ENCODE measurements at places on chromosomes 13 and 19.

DNA sequence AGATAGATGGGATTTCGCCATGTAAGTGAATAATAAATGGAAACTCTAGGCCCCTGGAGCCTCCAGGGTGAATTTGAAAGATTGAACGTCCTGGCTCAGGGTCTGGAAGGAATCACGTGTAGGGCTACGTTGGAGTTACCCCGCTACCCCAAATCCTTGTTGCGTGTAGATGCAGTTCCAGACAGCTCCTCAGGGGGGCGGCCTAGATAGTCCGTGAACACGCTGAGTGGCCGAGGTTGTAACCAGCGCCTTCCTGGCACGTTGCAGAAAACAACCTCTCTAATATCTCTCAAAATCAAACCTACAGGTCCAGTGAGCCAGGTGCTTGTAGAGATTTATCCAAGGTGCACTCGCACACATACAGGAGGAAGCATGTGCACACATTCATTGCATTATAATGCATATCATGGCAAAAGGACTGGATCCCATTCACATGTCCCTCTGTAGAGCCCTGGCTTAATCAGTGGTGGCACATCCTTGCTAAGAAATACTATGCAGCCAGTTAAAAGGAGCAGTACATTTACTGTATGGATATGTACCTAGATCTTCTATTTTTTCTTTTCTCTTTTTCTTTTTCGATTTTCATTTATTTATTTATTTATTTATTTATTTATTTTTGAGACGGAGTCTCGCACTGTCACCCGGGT, 2.5 kb upstream of the KEAP1 start:
- peak; percentile 89 for DNase-seq

- DNase-seq: no peak
Observed at GRCh38 chr19:57068311-57068710, 51.5 kb upstream of the USP29 start.

DNA sequence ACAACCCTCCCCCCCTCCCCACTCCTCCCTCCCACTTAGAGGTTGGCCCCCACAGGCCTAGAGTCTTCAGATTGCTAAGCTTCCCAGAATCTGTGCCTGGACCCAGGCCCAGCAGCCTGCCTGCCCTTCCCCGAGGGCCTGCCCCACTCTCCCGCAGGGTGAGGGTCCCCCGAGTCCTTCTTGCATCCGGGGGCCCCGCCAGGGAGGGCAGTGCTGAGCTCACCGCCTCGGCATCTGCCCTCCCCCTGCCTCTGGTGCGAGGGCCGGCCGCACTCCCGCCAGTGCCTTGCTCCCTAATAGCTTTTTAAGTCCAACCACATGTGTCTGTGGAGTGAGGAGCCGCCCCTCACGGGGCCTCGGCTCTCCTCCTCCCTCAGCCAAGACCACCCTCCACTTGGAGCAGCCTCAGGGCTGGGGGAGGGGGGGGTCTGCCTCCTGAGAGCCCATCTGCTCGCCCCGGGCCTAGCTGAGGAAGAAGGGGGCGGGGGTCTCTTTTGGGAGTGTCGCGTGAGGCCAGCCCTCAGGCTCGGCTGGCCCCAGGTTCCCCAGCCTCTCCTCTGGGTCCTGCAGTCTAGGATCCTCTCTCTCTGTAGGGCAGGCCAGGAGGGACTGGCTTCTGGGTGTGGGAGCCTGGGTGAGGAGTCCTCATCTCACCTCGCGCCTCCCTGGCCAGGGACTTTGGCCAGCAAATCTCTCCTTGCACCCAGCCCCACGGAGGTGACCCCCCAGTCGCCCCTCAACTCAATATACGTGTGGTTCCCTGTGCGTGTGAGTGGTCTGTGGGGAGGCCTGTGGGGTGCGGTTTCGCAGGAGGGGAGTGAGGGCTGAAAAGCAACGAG, 47.2 kb downstream of the LYL1 start:
- DNase-seq: no peak

GRCh38 chr13:96952595-96952994, 41.7 kb downstream of the OXGR1 start:
- no peak for DNase-seq

GRCh38 chr13:93409001-93409400, 182.4 kb downstream of the GPC6 start:
- DNase-seq: no peak

DNA sequence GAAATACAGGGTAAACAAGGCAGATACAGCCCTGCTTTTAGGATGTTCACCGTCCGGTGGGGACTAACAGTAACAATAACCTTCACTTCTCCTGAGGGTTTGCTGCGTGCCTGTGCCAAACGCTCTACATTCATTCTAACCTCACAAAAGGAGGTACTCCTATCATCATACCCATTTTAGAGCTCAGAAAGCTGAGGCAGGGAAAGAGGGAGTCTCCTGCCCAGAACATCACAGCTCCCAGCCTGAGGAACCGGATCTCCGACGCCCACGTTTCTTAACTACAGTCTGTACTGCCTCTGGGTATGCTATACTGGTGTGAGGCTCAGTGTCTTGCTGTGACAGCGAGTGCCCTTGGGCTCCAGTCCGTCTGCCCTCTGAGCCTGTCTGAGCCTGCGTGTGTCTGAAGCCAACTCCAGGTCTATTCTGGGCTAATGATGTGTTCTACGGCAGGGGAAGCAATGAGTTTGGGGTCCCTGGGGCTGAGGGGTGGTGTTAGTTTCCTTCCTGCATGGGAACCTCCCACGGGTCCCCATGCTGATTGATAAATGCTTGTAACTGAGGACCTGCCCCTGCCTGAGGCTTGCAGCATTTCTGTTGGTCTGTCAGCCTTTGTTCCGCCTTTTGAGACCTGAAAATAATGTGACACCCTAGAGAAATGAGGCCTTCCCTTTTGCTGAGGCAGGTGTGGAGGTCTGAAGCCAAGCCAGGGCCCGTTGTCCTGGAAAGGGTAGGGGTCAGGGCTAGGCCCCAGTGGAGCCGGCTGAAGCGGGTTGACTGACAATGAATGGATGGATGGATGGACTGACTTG, 4.9 kb downstream of the LIPE start:
- no peak for DNase-seq

DNA sequence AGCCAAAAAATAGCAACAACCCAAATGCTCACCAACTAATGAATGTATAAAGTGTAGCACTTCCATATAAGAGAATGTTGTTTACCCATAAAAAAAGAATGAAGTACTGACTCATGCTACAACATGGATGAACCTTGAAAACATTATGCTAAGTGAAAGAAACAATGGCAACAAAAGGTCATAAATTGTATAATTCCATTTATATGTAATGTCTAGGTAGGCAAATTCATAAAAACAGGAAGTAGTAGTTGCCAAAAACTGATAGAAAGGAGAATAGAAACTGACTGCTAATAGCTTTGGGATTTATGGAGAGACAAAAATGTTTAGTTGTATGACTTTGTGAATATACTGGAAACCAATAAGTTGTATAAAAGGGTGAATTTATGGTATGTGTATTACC, 21.6 kb downstream of the MYCBP2 start:
- DNase-seq: no peak

DNA sequence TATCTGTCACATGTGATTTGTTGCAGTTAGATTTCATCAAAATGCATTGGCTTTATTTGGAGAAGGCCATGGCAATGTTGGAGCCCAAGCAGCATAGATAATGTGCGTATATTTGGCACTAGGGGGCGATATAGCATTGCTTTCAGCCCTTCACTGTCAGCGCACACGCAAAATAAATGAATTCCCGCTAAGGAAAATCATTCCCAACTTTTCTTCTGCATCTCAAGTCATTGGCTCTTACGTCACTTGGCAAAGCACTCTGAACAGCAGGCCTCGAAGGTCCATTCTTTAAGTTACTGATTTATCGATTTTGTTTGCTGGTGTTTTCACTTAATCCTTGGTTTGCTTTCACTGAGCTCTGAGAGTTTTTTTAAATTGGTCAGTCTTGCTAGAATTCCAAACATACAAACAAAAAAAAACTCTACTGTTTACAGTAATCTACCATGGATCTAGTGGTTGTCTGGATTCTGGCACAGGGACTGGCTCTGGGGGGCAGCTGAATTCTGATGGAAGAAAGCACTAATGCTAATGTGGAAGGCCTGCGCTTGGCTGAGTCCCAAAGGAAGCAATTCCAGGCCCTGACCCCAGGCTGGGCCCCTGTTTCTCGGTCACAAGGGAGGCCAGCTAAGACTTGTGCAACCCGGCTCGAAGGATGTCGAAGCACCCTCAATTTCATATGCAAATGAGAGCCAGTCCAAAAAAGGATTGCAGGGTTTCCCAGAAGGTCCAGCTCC, 97.7 kb upstream of the IPO5 start:
- no peak for DNase-seq

GRCh38 chr13:76792731-76793347, 93.4 kb downstream of the KCTD12 start:
- DNase-seq: no peak

DNA sequence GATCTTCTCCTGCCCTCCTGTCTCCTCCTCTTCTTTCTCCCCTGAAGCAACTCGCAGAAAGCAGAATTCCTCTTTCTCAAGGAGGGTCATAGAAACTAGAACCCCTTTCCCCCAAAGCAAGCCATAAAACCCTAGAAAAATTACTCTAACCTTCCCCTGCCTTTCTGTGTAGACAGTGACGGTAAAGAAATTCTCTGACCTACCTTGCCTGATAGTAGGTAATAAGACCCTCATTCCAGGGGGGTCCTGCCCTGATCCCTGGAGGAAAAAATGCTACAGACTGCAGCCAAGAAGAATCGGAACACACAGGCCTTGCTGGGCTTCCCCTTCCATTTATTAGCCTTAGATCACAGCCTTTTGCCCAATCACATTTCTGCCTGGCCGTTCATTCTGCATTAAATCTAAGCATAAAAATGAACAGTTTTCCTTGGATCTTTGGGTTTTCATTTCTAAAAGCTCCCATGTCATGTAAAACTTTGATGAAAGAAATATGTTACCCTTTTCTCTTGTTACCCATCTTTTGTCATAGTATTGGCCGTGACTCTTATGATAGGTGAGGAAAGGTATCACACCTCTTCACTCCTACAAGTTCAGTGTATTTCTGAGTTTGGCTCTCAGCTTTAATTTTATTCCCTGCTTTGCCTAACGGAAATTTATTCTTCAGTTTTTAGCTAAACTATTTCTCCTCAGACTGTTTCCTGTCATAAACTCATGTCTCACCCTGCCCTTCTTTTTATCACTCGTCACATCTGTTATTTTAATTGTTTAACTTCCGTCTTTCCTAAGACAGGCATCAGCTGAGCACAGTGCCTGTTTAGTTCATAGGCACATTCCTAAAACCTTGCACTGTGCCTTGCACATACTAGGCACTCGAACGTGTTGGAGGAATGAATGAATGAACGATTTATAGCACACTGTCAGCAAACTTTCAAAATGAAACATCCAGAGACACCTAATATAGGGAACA, 20.4 kb upstream of the CPB2 start:
- DNase-seq: no peak

DNA sequence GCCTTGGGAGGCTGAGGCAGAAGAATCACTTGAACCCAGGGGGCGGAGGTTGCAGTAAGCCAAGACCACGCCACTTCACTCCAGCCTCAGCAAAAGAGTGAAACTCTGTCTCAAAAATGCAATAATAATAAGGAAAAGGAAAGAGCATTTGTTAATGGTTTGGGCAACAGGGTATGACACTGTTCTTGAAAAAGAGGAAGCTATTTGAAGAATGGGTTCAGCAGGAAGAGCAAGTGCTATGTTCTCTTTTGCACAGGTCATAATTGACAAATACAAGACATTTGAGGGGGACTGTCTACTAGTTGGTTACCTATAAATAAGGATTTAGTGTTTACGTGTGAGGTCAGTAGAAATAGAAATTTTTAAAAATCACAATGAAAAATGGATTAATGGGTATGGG, 218.3 kb downstream of the DCT start:
- no peak for DNase-seq

GRCh38 chr19:29016926-29017760, 195.8 kb downstream of the UQCRFS1 start:
- no peak for DNase-seq

DNA sequence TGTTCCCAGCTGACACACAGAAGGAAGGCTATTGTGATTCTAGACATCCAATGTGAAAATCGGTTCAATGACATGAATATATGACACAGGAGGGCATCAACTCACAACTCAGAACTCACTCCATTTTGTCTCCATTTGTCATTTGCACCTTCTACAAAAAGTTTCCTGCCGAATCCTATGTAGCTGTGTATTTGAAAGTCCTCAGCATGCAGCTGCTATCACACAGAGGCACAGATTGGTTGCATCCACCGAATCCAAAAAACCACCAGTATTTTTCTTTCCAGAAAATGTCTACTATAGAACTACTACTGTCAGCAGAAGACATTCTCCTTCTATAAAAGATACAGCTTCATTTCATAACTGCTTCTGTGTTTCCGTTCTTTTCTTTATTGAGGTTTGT, 13.3 kb downstream of the PCDH9 start:
- DNase-seq: no peak

- no peak for DNase-seq
Observed at GRCh38 chr19:40702337-40703012, 12.0 kb upstream of the NUMBL start.

DNA sequence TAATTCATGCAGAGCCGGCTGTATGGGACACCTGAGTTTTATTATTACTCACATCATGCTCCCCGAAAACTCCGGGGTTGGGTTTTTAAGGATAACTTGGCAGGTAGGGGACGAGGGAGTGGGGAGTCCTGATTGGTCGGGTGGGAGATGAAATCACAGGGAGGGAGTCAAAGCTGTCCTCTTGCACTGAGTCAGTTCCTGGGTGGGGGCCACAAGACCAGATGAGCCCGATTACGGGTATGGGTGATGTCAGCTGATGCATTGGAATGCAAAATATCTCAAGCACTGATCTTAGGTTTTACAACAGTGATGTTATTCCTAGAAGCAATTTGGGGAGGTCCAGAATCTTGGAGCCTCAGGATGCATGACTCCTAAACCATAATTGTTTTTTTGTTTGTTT, 18.6 kb upstream of the COG3 start:
- no peak for DNase-seq

- DNase-seq: no peak
Observed at GRCh38 chr19:2266183-2266993, 10.2 kb upstream of the JSRP1 start.

DNA sequence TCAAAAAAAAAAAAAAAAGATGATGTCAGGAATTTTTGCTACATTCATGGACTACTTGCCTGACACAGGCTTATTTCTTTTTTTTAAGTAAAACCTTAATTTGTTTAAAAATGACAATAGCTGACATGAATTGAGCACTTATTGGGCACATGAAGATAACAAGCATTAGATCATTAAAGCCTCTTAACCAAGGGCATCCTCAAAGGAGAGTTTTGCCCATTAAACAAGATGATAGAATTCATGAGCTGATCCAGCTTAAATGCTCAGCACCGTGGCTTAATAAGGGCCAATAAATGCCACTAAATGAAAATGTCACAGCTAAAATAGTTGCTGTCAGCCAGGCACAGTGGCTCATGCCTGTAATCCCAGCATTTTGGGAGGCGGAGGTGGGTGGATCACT, 19.3 kb downstream of the FBXO17 start:
- no peak for DNase-seq

Measured in stimulated activated CD4-positive, alpha-beta T cell treated with anti-CD3 and anti-CD28 coated beads, Interleukin-12 subunit alpha, Interleukin-12 subunit beta, amount 100 ng/mL, for 24 hours (primary cell).